ENCODE measurements at places on chromosomes 1 and 21.

DNA sequence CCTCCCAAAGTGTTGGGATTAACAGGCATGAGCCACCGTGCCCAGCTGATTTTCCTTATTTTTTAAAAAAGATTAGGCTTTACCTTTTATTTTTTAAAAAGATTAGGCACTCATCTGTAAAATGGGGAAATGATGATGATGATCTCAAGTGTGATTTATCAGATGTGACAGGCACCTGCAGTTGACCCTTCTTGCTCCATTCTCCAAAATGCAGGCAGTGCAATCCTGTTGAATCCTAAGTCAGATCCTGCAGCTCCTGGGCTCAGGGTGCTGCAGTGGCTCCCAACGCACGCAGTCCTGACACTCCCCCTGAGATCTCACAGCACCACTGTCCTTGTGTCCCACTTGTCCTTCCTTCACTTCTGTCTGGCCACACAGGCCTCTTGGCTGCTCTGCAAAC lies 257.3 kb upstream of the KAZN start:
- DNase-seq, result no peak

- no peak for DNase-seq
These were observed 541.2 kb downstream of the PTPRU start for GRCh38 chr1:29777522-29777921.

DNA sequence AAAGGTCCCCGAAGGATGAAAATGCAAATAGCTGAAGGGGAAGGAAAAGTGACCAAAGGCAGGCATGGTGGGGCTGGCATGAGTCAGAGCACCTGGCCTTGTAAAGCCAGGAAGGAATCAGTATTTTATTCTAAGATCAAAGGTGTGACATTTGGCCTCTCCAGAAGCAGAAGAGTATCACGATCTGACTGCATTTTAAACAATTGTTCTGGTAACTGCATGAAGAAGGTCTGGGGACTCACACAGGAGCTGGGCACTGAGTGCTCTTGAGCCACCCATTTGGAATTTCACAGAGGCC lies 23.2 kb downstream of the MAB21L3 start:
- DNase-seq, result no peak

- DNase-seq, result no peak
These were observed 7.3 kb upstream of the LRRC71 start for GRCh38 chr1:156912861-156913808.

All from activated CD8-positive, alpha-beta T cell treated with anti-CD3 and anti-CD28 coated beads for 36 hours (primary cell).